ENCODE measurements at places on chromosomes 6 and 20.

DNA sequence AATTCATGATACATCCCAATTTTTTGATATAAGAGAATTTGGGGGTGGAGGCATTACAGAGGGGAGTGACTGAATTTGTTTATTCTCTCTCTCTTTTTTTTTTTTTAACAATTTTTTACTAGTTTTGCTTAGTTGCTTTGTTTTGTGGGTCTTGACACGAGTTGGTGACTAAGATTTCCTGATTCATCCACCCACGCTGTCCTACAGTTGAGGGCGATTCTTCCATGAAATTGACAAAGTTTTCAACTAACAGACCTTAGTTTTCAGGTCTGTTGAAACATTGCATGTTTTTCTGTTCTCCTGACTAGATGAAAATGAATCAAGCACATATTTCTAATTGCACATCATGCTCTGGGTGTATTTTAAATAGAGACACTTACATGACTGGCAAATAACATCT lies 613.8 kb downstream of the TFAP2B start:
- no peak for DNase-seq

DNA sequence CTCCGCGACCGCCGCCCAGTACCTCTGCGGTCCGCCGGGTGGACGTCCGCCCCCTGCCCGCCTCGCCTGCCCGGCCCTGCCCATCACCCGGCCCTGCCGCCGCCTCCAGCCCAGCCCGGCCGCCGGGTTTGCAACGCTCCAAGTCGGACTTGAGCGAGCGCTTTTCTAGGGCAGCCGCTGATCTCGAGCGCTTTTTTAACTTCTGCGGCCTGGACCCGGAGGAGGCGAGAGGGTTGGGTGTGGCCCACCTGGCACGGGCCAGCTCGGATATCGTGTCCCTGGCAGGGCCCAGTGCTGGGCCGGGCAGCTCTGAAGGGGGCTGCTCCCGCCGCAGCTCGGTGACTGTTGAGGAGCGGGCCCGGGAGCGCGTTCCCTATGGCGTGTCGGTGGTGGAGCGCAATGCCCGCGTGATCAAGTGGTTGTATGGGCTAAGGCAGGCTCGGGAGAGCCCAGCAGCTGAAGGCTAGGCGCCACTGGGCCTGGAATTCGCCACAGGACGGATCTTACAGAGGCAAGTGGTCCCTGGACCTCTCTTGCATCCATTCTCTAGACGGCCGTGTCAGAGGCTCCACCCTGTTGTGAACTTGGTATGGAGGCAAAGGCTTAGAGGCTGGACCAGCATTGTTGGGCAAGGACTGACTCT lies 11.8 kb downstream of the FAM110A start:
- no peak for DNase-seq

GRCh38 chr6:157760137-157760536 lies 62.9 kb upstream of the SNX9 start:
- no peak for DNase-seq

- DNase-seq: no peak
Measured at GRCh38 chr6:163414946-163415619, 565 bp downstream of the QKI start.

GRCh38 chr6:330948-331347 lies 38.7 kb downstream of the DUSP22 start:
- no peak for DNase-seq

GRCh38 chr6:136864676-136865075 lies 42.3 kb downstream of the PEX7 start:
- no peak for DNase-seq

GRCh38 chr6:157163434-157164159 lies 159.7 kb downstream of the TMEM242 start:
- no peak for DNase-seq

Measured in fibroblast of skin of left quadriceps (primary cell).